ENCODE measurements at places on chromosomes 12 and 14.

- DNase-seq, result no peak
These were observed 183.5 kb downstream of the ADGRD1 start for GRCh38 chr12:131137009-131137835.

- no peak for DNase-seq
These were observed 62.9 kb upstream of the EEA1 start for GRCh38 chr12:92992041-92992440.

DNA sequence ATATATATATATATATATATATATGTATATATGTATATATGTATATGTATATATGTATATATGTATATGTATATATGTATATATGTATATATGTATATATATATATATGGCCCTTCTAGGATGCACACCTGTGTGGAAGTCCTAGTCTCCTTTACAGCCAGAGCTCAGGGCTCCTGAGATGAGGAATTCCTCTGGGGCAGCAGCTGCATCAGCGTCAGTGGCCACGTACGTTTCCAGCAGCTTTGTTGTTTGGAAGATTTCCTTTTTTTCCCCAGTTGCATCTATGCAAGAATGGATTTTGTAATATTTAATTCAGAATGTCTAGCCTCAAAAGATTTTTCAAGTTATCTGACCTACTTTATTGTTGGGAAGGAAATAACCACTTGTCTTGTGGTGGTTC lies 68.6 kb downstream of the TNFAIP2 start:
- DNase-seq, result no peak

GRCh38 chr14:80385336-80385735 lies 174.0 kb upstream of the DIO2 start:
- no peak for DNase-seq

DNA sequence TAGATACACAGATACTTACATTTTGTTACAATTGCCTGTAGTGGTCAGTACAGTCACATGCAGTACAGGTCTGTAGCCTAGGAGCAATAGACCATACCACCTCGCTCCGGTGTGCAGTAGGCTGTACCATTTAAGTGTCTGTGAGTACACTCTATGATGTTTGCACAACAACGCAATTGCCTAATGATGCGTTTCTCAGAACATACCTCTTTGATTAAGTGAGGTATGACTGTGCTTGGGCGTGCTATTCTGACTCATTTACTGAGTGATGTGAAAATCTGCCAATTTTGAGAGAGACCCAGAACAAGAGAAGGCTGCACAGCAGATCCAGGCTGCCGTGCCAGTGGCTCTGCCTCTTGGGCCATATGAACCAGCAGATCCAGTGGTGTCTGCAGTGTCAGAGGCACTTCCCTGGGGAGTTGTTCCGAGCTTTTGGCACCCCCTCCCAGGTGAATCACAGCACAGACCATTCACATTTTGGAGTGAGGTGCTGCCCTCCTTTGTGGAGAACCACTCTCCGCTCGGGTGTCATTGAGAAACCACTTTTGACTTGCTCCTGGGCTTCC lies 20.4 kb downstream of the DLK1 start:
- DNase-seq, result no peak

Measured in hematopoietic multipotent progenitor cell treated with erythropoietin and hydrocortisone succinate and interleukin-3 and kit ligand, for 6 days (in vitro differentiated cells).